ENCODE measurements at places on chromosomes 7 and 10.

DNA sequence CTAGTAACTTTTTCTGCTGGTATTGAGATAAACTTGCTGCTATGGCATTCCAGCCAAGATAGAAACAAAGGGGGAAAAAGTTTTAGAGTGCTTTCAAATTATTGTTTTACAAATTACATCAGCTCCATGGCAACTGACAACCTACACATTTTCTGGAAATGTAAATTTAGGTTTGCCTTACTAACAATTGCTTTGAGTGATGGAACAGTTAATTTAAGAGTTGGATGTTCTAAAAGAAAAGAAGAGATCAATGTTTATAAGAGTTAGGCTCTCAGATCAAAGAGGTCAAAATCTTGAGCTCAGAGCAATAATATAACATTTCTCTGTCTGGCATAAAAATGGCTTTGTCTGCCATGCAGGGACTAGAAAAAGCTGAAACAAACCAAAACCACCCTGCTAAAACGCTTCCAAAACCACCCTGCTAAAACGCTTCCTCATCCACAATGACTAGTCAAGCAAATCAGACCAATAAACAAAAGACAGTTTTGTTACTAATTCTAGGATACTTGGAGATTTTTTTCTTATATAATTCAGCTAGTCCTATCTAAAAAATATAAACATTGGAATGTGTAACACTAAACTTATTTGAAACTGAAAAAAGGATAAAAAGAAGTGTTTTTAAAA lies 32.3 kb downstream of the ORC5 start:
- no peak for DNase-seq

DNA sequence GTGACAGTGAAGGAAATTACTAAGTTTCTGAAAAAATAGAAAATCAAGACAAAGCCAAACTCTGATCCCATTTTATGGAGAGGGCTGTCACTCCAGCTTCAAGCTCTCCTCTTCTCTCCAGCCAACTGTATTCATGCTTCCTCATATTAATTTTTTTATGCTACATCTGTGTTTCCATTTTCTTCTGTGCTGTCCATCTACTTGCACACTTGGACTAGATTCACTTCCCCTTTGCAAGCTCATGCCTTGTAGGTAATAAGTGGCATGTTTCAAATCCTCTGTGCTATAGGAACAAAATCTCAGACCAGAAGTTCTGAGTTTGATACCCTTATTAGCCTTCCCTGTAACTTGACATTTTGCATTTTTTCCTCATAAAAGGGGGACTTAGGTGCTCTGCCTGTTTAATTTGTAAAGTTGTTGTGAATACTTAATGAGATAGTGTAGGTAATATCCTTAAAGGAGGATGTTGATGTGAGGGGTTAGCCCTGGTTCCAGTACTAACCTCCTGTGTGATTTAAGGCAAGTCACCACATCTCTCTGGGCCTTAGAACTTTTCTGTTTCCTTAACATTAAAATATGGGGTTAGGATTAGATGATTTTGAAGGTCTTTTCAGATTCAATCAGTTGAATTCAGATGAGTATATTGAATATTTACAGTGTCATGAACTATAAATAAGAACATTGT lies 358.8 kb downstream of the BBS9 start:
- no peak for DNase-seq

DNA sequence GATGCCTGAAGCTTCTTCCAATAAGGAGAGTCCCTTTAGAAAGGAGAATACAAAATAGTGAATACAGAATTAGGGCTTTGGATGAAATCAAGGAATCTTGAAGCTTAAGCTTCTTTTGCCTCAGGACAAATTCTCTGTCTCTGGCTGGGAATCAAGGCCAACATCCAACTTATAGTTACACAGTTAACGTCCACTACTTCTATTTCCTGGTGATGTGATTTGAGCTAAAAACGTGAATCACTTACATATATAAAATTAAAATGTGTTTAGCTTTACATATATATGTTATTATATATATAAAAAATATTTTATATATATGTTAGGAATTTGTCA lies 11.4 kb upstream of the INPP5F start:
- DNase-seq = no peak

DNA sequence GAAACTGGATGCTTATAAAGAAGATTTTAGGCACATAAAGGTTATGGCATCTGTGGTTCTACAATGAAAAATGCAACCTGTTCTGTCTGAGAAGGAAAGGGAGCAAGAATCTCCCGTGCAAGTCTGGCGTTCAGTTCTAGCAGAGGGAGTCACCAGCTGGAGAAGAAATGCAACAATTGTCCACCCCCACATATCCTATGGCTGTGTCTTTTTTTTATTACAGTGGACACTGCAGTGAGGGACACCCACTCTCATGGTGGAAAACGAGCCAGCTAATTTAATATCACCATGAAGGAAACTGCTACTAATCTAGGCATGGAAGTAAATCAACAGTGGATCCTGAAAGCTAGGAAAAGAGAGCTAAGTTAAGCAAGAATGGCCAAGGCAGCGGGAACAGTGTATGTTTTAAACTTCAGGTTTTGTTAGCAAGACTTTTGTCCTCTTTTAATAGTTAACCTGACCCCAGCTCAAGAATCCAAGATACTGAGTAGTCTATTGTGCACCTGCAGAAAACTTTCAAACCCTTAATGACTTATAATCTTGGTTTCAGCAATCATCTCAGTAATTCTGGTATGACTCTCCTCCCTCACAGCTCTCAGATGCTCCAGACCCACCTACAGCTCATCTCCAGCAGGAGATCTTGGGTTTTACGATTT lies 149.3 kb downstream of the FGFR2 start:
- DNase-seq = no peak

Measured in AG09309 (cell line).